ENCODE measurements at places on chromosomes 1 and 21.
A peak's percentile ranks its signal among the peaks of the same experiment; 100 is the strongest.

DNA sequence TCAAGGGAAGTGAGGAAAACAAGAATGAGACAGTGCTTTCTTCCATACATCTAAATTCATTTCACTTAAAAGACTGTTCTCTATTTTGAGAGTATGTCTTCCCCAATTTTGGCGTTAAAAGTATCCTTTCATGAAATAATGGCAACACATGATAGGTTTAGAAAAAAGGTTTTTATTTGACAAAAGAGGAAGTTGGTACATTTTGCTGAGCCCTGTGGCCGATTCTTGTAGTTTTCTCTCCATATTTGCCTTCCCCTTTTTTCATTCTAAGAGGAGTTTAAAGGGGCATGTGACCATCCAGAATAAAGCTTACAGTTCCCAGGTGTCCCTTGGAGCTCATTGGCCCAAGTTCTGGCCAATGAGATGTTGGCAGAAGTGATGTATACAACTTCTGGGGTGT, 140.4 kb upstream of the KCNE2 start:
- no peak for DNase-seq

GRCh38 chr1:109438798-109439297, 12.6 kb upstream of the PSMA5 start:
- peak; percentile 55 for DNase-seq

- DNase-seq = no peak
Measured at GRCh38 chr1:191905781-191906180, 252.5 kb upstream of the RGS18 start.

- peak; percentile 78 for DNase-seq
Measured at GRCh38 chr1:235415008-235415904, 48.0 kb downstream of the TBCE start.

- DNase-seq = no peak
Measured at GRCh38 chr1:228181645-228182034, 16.0 kb downstream of the IBA57 start.

- no peak for DNase-seq
Measured at GRCh38 chr1:205665201-205666045, 14.9 kb downstream of the SLC45A3 start.

DNA sequence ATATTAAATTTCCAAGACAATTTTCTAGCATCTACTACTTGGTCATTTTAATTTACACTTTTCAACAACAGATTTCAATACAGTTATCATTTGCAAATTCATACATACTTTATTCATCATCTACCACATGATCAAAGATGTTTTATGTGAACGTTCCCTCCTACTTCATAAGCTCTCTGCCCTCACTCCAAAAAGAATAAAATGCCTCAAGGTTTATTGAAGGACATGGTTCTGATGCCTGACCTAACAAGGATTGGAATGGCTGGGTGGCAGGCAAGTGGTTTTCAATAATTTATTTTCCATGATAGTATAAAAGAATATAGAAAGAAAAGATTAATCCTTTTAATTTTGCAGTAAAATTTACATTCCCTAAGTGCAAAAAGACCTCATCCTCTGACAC, 5.4 kb downstream of the CDKN2C start:
- DNase-seq = peak; percentile 39

DNA sequence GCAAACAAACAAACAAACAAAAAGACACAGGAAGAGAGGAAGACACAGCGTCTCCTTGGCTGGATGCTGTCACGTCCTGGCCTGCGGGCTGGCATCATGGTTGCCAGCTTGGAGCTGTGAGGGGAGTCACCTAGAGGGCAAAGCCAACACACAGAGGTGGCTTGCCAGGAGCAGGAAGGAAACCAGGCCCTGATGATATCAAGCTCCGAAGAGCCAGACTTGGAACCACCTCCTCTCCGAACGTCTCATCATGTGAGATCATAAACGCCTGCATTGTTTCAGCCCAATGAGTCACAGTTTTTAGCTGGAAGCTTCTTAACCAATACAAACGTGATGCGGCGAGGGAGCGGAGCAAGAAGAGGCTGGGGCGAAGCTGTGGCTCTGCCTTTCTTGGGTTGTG, 8.7 kb downstream of the PLA2G2D start:
- no peak for DNase-seq

GRCh38 chr1:23625459-23625858, 66.1 kb upstream of the RPL11 start:
- no peak for DNase-seq

DNA sequence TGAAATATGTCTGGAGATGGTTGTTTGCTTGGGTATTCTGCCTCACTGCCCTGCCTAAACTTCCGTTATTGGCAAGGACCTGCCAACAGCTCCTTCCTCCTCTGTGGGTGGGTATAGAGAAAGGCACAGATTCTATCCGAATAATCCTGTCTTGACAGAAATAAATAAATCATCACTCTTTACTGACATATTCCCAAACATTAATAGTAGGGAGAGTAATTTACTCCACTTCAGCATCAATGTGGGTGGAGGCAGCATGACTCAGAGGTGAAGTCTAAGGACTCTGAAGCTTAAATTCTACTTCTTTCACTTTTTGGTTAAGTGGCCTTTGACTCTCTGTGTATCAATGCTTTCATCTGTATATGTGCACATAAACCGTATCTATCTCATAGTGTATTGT, 2.9 kb downstream of the CD84 start:
- DNase-seq = no peak

DNA sequence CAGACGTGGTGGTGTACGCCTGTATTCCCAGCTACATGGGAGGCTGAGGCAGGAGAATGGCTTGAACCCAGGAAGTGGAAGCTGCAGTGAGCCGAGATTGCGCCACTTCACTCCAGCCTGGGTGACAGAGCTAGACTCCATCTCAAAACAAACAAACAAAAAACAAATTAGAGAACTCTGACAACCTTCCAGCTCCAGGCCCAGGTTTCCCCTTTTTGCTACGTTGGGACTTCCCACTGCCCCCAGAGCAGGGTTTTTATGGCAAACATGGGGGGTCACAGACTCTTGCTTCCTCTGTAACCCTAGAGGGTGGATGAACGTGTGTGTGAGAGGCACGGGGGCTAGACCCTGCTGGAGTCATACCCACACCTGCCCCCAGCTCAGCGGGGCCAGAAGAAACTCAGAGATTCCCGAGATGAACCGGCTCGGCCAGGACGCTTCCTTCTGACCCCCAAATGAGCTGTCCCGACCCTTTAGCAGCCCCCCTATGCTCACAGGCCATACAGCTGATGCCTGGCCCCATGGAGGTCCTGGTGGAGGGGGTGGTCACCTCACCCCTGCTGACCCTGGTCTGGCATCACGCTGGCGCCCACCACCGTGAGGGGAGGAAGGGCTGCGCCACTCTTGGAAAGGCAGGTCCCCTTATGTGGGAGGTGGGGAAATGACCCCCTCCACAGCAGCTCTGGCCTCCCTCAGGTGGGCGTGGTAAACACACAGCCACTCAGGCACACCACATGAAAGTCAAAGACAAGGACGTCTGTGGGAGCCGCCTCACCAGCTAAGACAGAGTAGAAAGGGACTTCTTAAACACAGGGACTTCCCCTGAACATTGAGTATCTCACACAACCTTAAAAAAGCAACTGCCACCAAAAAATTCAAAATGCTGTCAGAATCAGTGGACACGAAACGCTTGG, 7.1 kb downstream of the GPR157 start:
- DNase-seq = no peak

- DNase-seq = no peak
Measured at GRCh38 chr1:200452850-200453552, 43.2 kb upstream of the ZNF281 start.

GRCh38 chr1:206582971-206583706, 29.1 kb downstream of the EIF2D start:
- no peak for DNase-seq

- DNase-seq = no peak
Measured at GRCh38 chr1:204240233-204240632, 26.4 kb upstream of the GOLT1A start.

DNA sequence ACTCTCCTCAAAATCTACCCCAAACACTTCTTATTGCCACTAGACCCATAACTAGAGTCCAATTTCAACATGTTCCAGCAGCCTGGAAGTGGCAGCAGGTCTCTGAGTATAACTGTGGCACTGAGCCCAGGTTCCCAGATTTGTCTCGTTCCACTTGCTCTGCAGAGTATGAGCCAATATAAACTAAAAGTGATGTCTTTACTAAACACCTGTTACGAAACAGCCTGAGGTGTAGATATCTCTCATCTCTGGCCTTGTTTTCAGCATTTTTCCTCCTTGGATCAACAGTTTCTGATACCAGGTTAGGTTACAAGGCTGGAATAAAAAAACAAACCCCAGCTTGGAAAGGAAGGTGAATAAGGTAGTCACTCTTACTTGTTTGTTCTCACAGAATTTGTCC, 25.2 kb upstream of the PRDX6 start:
- no peak for DNase-seq

- no peak for DNase-seq
Measured at GRCh38 chr1:108831225-108831624, 25.7 kb downstream of the AKNAD1 start.

All from ACHN (cell line).